ENCODE measurements at places on chromosomes 5 and 9. TPM values are rescaled to one million over a fixed set of nuclear protein-coding genes. Genes with fewer than 3 reads are reported as not detected.

DNA sequence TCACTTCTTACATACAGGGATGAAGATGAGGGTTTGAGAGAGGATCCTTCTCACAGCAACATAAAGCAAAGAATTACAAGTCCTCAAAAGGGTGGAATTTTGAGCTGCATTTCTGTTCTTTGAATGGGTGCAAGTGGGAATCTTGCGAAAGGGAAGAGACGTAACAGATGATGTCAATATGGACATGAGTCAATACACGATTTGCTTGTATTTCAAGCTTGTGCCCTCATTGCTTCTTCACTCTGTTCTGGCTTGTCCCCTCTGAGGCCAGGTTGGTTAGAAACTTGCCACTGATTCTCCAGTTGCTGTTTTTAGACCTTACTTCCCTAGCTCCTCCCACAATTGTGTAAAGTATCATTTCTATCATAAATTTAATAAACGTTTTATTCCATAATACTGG is 104.8 kb upstream of the CLINT1 start:
- DNase-seq, result no peak

DNA sequence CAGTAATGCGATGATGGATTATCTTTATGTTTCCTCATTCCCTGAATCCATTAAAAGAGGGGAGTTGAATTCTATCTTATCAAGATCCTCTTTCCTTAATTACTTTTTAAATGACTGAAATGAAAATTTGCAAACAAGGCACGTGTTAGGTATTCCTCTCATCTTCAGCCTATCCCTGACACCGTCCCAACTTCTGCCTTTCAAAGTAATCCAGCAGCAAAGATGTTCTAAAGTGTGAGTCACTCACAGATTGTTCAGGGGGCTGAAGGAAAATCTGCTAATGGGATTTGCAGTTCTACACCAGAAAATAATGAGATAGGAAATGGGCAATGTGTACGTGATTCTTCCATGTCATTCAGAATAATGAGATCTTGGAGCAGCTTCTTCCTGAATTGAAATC is 403.0 kb downstream of the ARHGEF28 start:
- no peak for DNase-seq

GRCh38 chr5:119583684-119584083 is 45.7 kb upstream of the FAM170A start:
- DNase-seq, result no peak

DNA sequence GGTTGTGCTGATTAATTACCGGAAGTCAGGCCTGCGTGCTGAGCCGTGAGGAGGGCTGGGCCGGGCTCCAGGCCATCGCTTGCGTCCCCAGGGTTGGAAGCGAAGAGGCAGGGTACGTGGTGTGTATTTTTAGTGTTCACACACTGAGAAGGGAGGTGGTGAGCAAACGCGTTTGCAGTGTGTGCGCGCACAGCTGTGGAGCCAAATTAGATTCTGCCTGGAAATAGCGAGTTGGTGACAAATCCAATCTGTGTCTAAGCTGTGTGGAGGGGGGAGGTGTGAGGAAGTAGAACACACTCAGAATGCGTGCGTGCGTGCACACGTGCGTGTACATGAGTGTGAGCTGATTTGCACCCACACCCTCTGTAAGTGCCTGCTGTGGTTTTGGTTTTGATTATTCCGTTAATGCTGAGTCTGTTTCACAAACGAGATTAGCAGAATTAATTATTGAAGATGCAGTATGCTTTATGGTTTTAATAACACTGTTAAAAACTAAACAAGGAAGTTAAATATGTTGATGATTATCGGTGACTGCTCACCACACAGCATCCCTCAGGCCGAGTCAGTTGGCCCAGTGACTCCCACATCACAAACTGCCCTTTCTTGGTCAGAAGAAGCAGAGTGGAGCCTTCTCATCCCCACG is 111.8 kb upstream of the FCN2 start:
- DNase-seq, result no peak

DNA sequence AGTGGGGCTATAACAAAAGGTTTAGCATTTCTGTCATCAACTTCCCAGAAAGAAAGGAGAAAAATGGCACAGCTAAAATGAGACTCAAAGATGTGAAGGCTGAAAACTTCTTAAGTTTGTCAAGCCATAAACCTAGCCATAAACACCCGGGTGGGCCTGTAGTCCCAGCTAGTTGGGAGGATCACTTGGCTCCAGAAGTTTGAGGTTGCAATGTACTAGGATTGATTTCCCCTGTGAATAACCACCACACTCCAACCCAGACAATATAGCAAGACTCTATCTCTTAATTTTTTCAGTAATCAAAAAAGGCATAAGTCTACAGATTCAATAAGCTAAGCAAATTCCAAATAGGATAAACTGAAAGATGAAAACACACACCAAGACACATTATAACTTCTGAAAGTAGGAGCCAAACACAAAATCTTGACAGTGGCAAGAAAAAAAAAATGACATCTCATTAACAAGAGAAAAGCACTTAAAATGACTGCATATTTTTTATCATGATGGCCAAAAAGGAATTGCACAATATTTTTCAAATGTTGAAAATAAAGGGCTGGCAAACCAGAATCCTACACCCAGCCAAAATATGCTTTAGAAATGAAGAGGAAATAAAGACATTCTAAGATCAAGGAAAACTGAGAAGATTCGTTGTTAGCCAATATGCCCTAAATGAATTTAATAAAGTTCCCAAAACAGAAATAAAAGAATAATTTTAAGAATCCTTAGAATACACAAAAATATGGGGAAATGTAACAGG is 308.4 kb downstream of the BRINP1 start:
- no peak for DNase-seq

- no peak for DNase-seq
Measured at GRCh38 chr5:103374473-103374963, 116.0 kb downstream of the MACIR start.

GRCh38 chr5:176944268-176944667 is 45.1 kb upstream of the HK3 start:
- DNase-seq, result no peak

GRCh38 chr9:89544279-89544661 is 46.4 kb upstream of the SEMA4D start:
- no peak for DNase-seq

DNA sequence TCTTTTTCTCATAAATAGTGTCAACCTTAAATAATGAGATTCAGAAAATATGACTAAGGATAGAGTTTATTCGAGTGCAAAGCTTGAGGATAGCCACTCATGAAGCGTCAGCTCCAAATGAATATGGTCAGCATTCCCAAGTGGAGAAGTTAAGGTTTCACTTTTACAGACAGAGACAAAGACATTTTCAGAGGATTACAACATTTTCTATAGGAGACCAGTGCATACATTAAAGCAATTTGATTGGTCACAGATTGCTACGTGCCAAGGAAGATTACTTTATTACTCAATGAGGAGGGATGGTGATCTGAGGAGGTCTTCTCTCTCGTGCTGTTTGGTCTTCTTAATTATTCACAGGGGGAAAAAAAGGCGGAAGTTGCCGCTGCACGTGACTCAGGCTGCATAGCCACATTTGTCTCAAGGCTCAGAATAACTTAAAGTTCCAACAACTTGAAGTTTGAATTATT is 60.1 kb upstream of the SPATA31C2 start:
- DNase-seq, result no peak

DNA sequence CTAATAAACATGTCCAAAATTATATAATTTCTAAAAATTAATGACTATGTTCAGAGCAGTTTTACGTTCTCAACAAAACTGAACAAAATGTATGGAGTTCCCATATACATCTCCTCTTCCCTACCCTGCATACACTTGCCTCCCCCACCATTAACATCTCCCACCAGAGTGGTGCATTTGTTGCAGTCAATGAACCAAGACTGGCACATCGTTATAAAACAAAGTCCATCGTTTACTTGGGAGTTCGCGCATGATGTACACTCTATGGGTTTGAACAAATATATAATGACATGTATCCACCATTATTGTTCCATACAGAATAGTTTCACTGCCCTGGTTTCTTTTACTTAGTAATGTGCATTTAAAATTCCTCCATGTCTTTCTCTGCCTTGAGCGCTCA is 130.1 kb downstream of the APBA1 start:
- DNase-seq, result no peak

DNA sequence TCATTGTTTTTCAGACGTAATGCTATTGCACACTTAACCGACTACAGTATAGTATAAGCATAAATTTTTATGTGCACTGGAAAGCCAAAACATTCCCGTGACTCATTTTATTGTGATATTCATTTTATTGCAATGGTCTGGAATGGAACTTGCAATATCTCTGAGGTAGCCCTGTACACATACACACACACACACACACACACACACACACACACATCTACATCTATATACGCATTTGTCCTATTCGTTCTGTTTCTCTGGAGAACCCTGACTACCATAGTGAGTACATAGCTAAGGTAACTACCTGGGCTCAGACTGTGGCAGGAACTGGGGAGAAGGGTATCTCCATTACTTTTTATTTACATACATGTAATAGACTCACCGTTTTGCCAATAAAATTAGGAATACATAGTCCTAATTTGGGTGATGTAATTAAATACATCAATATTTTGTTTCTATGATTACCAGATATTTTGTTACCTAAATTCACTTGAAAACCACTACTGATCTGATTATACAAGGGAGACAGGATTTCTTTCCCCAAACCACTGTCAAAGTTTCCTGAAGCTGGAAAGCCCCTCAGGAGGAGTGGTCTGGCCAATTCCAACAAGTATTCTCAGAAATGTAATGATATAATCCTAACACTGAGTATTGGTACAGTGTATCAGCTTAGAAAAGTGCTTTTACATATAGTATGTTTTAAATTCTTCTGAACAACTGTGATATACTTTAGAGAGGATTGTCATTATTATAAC is 74.0 kb upstream of the PLPP1 start:
- no peak for DNase-seq

GRCh38 chr5:112758676-112759075 is 21.0 kb downstream of the APC start:
- no peak for DNase-seq

- no peak for DNase-seq
Measured at GRCh38 chr5:16544607-16545374, 72.0 kb downstream of the RETREG1 start.

DNA sequence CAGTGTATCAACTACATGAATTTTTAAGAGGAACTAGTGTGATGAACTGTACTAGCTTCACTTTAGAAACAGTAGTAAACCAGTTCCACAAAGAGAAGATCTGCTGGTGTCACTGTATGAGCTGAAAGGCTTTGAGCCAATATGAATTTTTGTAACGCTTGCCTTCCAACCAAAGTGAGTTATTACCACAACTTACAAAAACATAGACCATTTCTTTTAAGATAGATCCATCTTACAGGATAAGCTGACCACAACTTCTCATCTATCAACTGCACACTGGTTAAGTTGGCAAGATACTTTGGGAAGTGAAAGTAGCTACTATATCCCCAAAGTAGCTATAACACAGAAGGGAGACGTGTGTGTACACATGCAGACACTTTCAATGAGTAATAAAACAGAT is 849.6 kb upstream of the DMAC1 start:
- DNase-seq, result no peak

DNA sequence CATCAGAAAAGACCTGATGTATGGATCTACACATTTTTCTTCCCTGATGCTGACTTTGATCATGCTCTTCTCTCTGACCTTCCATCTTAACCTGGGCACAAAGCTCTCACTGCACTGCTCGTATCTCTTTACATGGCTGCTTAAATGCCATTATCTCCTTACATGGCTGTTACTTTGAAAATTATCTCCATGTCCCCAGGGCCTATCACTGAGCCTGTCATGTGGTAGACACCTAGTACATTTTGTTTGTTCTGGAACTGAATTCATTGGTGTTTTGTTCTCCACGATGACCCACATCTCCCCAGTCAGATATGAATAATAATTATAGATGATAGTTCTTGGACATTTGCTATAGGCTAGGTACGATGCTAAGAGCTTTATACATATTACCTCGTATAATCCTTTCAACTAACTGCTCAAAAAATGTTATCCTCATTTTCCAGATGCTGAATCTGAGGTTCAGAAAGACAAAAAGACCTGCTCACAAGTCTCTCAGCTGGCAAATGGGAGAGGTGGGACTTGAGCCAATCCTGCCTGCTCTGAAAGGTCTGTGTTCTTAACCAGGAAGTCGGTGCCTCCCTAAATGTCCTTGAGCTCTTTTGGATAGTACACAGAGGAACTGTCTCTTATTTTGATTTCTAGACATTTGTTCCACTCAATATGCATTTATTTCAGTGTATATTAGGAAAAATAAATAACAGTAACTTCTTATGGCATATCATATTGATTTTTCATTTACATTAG is 9.8 kb upstream of the CPEB4 start:
- peak; percentile 67 for DNase-seq

GRCh38 chr5:127184851-127185250 is 105.7 kb upstream of the MEGF10 start:
- DNase-seq, result no peak

- DNase-seq, result no peak
Measured at GRCh38 chr5:132782101-132782500, 5.1 kb upstream of the SEPTIN8 start.

DNA sequence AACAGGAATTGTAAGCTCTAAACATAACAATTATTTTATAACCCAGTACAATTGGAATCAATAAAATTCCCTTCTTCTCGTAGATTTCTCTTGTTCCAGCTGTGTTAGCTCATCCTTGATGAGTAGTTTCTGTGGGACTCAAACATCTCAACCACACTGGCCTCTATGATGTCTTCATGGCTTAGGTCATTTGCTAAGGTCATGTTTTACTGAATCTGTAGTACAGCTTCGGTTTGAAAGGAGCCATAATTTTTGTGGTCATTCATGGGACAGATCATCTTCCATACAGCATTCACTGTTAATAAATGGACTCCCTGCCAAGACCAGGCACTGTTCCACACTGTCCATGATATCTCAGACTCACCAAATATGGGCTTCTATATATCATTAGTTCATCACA is 369.0 kb upstream of the RFX3 start:
- DNase-seq, result no peak

DNA sequence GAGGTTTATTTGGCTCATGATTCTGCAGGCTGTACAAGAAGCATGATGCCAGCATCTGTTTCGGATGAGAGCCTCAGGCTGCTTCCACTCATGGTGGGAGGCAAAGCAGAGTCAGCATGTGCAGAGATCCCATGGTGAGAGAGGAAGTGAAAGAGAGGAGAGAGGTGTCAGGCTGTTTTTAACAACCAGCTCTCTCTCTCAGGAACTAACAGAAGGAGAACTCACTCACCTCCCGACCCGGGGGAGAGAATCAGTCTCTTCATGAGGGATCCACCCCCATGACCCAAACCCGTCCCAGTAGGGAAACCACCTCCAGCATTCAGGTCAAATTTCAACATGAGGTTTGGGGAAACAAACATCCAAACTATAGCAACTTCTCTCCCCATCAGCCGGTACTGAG is 187.7 kb downstream of the ENC1 start:
- no peak for DNase-seq

The STC2 gene
- total RNA-seq, result 0.65 TPM

The SARDH gene
- 208 TPM for total RNA-seq

The NDUFB6 gene
- 34.7 TPM for total RNA-seq

The C6 gene
- 487 TPM for total RNA-seq

The ADRB2 gene
- total RNA-seq, result 1.6 TPM

The MEF2C gene
- total RNA-seq, result 5.1 TPM

The PCA3 gene
- 0.60 TPM for total RNA-seq

The CSF1R gene
- 15.2 TPM for total RNA-seq

The RHOBTB3 gene
- 45.1 TPM for total RNA-seq

The CCNJL gene
- total RNA-seq, result 0.48 TPM

The ABHD17B gene
- 10.9 TPM for total RNA-seq

The IL9 gene
- not detected for total RNA-seq

The MEIKIN gene
- total RNA-seq, result not detected
